ENCODE measurements at places on chromosomes 6 and 20.

DNA sequence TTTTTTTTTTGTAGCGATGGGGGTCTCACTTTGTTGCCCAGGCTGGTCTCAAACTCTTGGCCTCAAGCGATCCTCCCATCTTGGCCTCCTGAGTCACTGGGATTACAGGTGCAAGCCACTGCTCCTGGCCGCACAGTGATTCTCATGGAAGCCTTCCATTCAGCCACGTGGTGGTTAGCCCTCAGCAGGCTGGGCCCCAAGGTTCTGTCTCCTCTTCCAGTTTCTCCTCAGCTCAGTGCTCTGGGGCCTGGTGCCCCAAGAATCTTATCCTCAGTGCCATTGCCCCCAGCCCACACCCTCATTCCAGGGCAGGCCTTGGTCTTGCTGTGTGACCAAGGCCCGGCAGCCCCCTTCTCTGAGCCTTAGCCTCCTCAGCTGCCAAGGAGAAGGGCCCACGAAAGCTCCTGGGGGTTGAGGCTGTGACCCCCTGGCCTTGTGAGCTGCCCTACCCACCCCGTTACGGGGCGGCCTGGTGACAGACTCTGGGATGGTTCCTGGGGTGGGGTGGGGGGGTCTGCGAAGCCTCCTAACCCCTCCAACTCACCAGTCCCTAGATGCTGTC, 16.4 kb downstream of the SRC start:
- no peak for DNase-seq

GRCh38 chr6:113018351-113019151, 671.4 kb downstream of the RFPL4B start:
- no peak for DNase-seq

- DNase-seq = no peak
These were observed 150.3 kb upstream of the PREP start for GRCh38 chr6:105553171-105553570.

GRCh38 chr6:56227071-56227879, 20.1 kb downstream of the COL21A1 start:
- DNase-seq = no peak

- no peak for DNase-seq
These were observed 3.5 kb upstream of the MOCS1 start for GRCh38 chr6:39937686-39938333.
